Omental fat pad (tissue), 4 donors: ENCODE measurements at places on chromosomes 2 and 18. TPM values are rescaled to one million over a fixed set of nuclear protein-coding genes. Genes with fewer than 3 reads are reported as not detected.

The IL18RAP gene
- total RNA-seq = 59.9 TPM

DNA sequence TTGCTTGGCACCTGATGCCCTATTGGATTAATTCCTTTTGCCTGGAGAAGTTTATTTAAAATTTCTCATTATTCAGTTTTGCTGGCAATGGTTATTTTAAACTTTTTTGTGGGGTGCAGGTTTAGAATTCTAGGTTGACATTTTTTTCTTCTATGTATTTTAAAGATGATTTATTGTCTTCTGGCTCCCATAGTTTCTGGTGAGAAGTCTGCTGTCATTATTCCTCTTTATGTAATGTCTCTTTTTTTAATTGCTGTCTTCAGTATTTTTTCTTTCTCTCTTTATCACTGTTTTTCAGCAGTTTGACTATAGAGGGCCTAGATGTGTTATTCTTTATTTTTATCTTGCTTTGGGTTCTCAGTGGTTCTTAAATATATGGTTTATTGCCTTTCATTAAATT is 182.2 kb upstream of the STON1 start:
- no peak for DNase-seq

- no peak for DNase-seq
These were observed 11.1 kb upstream of the MAPRE3 start for GRCh38 chr2:26959331-26959730.

- DNase-seq = no peak
These were observed 67.1 kb upstream of the EPAS1 start for GRCh38 chr2:46230115-46230571.

DNA sequence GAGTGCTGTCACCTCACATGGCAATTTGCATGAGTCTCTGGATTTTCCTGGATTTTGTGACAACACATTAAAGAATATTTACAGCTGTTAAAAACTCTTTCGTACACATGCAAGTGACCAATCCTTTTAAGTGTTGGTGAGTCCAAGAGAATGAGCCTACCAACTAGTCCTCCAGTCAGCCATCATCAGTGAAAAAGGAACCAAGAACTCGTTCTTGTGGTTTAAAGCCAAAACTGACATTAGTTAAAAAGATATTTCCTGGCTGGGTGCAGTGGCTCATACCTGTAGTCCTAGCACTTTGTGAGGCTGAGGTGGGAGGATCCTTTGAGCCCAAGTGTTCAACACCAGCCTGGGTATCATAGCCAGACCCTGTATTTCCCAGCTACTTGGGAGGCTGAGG is 215.4 kb upstream of the ITGA4 start:
- DNase-seq = no peak

DNA sequence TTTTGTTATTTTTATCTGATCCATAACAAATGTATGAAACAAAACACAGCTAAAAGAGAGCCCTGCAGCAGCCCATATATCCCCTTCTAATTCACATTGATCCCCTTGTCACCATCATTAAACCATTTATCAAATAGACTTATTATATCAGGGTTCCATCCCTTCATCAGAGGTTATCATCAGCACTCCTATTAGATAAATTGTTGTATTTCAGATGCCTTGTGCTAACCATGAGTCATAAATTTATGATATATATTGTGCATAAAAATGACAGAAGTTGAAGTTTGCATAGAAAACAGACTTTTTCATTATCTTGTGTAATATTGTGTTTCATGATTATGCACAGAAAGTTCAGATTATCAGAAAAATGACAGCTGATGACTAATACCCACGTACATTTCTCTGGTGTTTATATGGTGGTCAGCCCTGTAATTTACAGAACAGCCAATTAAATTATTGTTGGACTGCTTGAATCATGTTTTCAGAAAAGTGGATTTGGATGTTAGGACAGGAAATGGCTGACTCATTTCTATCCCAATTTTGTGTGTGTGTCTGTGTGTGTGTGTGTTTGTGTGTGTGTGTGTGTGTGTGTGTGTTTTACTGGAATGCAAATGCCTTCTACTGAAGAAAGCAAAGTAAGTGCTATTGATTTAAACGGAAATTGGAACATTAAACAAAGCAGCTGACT is 80.9 kb downstream of the PPP1R1C start:
- DNase-seq = no peak

GRCh38 chr2:122516775-122517174 is 761.3 kb downstream of the TSN start:
- DNase-seq = no peak

- no peak for DNase-seq
These were observed 257.4 kb downstream of the DOK6 start for GRCh38 chr18:69658103-69658502.

DNA sequence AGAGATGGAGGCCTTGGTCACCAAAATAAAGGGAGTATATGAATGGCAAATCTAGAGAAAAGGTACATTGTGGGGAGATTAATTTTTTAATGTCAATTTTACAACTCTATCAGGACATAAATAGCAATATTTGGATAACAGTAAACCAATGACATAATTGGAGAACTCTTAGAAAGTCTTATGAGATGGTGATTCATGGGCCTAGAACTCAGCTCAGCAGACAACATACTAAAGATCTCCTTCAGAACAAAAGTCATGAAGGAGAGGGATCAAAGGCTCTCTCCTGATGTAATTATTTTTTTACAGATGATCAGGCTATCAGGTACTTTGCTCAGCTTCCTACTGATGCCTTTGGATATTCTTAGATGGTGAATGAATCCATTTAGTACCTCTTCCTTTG is 90.0 kb downstream of the CRACDL start:
- DNase-seq = no peak

DNA sequence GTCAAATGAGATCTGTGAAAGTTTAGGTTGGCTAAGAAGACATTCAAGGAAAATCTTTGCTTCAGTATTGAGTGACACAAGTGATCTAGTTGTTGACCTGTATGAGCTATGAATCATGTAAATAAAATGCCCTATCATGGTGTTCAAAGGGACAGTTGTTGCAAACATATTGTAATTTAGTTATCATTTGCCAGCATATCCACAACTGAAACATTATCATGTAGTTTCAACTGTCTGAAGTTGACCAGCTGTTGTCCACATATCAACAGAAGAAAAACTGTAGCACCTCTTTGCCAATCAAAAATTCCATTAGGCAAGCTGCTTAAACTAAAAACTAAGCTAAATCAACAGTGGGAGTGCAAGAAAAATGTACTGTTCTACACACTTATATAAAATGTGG is 527.1 kb upstream of the NRXN1 start:
- no peak for DNase-seq

DNA sequence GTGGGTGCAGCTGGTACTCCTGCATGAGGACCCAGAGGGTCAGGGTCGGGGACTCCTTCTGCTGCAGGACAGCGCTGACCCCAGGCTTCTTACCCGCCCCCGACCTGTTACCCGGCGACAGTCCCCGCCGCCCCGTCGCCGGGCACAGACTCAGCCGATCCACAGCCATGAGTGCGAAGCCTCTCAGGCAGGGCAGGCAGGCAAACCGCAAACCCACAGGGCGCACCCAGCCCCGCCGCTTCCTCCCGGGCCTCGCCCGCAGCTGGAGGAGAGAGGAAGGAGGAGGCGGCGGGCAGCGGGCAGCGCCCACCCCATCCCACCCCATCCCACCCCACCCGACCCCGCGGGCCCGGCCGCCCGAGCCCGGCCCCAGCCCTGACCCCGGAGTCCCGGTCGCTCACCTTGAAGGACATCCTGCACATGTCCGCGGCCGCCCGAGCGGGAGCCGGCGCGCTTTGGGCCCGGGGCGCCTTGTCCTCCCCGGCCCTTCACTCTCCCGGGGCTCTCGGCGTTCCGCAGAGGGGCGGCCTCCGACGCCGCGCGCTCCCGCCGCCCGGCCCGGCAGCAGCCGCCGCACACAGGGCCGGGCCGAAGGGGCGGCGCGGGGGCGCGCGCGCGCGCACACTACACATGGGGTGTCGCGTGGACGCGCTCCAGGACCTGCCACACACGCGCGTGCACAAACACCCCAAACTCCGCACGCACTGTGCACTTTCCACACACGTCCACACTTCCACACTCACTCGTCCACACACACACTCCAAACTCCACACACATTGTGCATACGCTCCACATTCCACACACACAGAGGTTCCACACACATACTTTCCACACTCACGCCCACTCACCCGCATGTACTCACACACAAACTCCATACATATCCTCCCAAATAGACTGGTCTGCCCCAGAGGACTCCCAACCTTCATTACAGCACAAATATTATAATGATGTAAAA is at the start of gene ANKRD29:
Gene ANKRD29 (minus strand): TSS at position 603 of the 955 bp plus-strand sequence. CDS start 181 bp downstream, at position 422.
- no peak for DNase-seq

GRCh38 chr2:198161151-198161550 is 356.8 kb downstream of the PLCL1 start:
- DNase-seq = no peak

The STARD6 gene
- total RNA-seq = not detected

GRCh38 chr2:14194233-14194632 is 438.3 kb upstream of the LRATD1 start:
- DNase-seq = no peak

DNA sequence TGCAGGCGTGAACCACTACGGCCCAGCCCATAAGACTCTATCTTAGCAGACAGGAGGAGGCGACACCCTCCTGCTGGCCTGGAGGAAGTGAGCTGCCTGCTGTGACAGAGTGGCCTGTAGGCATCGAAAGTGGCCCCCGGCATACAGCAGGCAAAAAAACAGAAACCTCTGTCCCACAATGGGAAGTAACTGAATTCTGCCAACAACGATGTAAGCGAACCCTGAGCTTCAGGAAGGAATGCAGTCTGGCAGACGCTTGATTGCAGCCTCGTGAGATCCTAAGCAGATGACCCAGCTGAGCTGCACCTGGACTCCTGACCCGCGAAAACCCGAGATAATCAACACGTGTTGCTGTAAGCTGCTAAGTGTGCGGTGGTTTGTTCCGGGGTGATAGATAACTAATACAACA is 13.6 kb downstream of the MRO start:
- no peak for DNase-seq

DNA sequence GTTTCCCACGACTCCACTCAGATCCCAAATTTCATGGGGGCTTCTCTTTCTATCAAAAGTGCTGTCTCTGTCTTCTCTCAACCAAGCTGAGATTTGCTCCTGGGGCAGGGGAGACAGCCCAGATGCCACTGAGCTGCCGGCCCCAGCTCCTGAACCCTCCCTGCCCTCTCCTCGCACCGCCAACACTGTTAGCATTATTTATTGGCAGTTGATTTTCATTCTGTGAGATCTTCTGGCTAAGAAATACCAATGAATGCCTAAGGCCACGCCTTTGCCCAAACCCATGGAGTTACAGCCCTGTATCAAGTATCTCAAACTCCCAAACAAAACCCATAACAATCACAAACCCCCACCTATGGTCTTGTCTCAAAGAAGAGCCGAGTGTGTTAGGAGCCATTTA is 153.0 kb upstream of the TWIST2 start:
- DNase-seq = no peak

The SPEG gene
- total RNA-seq = 21.5 TPM

The GKN1 gene
- total RNA-seq = not detected

The IL36A gene
- not detected for total RNA-seq

The KLHL30 gene
- total RNA-seq = 0.28 TPM

DNA sequence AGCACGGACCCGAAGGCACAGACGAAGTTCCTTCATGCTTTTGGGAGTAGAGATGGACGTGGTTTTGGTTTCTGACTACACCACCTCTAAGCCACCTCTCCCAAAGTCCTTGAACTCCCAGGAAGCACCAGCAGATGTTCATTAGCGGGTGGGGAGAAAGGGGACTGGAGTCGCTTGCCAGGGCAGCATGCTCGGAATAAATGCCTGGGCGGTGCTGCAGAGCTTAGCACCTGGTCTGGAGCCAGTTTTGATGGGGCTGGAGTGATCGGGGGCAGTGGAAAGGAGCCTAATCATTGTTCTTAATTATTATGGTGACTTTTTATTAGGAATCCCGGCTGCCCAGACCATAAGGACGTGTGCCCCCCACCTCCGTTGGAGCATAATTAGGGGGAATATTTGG is 220.8 kb downstream of the TFCP2L1 start:
- DNase-seq = no peak

The IL1R2 gene
- total RNA-seq = 207 TPM

The ASB18 gene
- not detected for total RNA-seq

DNA sequence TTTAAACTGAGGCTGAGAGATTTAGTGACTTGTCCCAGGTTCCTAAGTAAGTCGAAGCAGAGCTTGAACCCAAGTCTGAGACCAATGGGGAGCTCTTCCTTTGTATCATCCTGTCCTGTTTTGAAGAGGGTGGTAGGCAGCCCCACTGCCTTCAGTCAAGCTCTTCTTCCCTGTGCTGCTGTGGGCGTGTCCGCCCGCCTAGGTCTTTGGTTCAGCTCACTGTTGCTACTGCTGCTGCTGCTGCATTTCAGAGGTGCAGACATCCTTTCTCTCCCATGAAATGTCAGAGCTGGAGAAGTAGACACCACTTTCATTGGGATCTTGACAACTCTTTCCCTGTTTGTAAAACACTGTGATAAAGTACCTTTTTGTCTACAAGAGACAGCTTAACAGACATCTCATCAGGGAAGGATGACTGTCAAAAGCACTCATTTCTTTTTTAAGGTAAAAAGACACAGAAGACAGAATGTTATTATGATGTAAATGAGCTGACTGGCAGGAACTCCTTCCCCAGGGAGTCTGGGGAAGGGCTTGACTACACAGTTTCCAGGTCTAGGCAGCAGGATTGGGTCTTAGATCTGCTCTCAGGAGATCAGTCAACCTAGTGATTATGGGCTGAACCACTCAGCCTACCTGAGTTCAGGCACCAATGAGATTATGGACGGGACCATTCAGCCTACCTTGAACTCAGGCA is 91.7 kb upstream of the TRIB2 start:
- no peak for DNase-seq

The CPO gene
- total RNA-seq = 0.69 TPM

- DNase-seq = no peak
These were observed 2.9 kb downstream of the SPIRE1 start for GRCh38 chr18:12654971-12655370.

The RRM2 gene
- total RNA-seq = 1.1 TPM

DNA sequence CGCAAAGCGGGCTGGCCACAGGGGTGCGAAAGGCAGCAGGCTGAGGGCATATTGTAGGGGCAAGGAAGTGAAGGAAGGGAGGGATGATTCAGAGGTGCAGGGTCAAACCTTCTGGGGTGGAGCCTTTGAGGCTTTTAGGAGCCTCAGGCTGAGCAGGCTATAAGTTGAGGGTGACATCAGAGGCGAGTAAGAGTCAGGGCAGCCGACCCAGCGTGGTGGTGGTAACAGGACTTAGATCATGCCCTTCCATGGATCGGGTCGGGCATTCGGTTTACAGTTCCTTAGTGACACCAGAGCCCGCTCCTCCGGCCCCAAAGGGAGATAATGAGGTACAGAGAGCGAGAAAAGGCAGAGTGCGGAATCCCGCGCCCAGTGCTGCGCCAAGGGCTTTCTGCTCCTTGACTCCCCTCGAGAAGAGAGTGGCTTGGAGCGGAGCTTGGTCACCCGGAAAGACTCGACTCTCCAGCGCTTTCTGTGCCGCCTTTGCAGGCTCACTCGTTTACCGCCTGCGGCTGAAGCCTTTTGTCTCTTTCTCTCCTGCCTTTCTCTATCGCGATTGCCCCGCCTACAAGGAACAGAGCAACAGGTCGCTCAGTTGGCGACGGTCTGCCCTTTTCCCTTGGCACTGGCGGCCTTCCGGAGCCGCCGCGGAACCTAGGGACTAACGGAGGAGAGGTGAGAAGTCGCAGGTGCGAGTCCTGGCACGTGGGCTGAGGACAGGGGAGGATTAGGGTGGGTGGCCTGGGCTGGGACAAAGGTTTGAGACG is 720 bp downstream of the LBX2 start:
- no peak for DNase-seq

The KCMF1 gene
- total RNA-seq = 55.0 TPM

The SIGLEC15 gene
- total RNA-seq = 2.5 TPM

GRCh38 chr2:211737282-211737681 is 801.3 kb downstream of the ERBB4 start:
- no peak for DNase-seq

GRCh38 chr2:152015552-152015951 is 83.3 kb downstream of the CACNB4 start:
- no peak for DNase-seq
